Cardiac septum (tissue), 1 donor: ENCODE measurements at places on chromosomes 7 and 10.

GRCh38 chr7:157438121-157439025 lies 101.6 kb downstream of the DNAJB6 start:
- DNase-seq: peak; percentile 35

- DNase-seq: no peak
Observed at GRCh38 chr10:116247691-116248090, 25.3 kb downstream of the GFRA1 start.

DNA sequence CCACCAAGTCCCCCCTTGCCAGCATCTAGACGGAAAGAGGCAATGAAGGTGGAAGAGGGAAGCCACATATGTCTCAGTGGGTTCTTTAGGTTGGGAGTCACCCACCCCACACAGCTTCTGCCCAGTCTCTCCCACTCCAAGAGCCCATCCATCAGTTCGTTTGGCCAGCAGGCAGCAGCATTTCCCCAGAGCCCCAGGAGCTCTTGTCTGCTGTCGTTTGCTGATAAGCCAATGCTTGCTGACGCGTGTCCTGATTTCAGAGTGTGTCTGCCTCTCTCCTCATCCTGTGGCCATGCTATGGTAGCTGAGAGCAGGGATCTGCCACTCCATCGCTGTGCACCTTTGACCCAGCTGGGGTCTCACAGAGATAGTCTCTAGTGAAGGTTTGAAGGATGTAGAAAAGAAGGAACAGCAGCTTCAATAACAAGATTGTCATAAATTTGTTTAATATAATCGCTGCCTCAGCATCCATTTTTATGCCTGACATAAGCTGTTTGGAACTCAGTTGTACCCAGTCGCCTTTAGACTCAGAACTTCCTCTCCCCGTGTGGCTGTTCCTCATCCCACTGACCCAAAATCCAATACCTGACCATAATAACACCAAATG lies 39.4 kb upstream of the GDF10 start:
- no peak for DNase-seq

GRCh38 chr7:30147223-30147622 lies 12.4 kb downstream of the MTURN start:
- no peak for DNase-seq

DNA sequence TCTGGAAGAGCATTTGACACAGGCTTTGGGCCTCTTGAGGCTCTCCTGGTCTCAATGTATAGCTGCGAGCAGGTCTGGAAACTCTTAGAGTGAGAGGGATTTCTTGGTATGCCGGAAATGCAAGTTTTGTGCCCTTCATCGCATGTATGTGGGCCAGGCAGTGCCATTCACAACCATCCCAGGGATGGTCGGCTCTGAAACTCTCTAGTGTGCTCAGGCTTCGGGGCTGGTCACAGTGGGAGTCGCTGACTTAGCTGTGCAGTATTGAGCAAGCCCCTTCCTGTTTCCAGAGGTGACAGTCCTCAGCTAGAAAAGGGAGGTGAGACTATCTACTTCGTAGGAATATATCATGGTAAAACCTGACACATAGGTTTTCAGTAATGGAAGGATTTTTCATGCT lies 2.0 kb upstream of the AOAH start:
- no peak for DNase-seq

DNA sequence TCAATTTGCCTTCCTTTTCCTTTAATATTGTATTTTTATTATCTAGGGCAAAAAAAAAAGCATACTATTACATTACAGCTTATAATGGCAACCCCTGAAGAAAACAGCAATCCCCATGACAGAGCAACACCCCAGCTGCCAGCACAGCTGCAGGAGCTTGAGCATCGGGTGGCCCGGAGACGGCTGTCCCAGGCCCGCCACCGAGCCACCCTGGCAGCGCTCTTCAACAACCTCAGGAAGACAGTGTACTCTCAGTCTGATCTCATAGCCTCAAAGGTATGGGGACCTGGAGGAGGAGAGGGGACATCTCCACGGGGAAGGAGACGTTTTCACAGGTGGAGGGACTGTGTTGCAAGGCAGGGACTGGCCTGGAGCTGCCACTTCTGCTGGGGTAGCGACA lies 6.8 kb downstream of the STRA8 start:
- DNase-seq: no peak

- DNase-seq: no peak
Observed at GRCh38 chr7:76278540-76278939, 23.9 kb upstream of the HSPB1 start.

GRCh38 chr7:88321694-88322093 lies 15.0 kb upstream of the STEAP4 start:
- no peak for DNase-seq

DNA sequence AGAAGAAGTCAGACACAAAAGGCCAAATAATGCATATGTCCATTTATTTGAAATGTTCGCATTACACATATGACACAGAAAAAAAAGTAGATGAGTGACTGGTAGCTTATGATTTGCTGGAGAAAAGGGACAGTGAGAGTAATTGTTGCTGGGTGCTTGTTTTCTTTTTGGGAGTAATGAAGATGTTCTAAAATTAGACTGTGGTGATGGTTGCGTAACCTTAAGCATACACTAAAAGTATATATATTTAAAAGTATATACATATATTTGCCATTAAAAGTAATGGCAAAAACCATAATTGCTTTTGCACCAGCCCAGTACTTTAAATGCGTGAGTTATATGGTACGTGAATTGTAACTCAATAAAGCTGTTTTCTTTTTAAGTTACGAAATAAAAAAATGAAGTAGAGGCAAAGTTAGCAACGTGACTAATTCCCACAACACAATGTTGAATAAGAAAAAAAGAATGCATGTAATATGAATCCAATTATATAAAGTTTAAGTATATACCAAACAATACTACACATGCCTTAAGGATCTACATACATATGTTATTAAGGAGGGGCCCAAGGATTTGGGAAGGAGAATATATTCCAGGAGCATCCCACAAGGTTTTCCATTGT lies 360.4 kb upstream of the CELF2 start:
- DNase-seq: no peak

DNA sequence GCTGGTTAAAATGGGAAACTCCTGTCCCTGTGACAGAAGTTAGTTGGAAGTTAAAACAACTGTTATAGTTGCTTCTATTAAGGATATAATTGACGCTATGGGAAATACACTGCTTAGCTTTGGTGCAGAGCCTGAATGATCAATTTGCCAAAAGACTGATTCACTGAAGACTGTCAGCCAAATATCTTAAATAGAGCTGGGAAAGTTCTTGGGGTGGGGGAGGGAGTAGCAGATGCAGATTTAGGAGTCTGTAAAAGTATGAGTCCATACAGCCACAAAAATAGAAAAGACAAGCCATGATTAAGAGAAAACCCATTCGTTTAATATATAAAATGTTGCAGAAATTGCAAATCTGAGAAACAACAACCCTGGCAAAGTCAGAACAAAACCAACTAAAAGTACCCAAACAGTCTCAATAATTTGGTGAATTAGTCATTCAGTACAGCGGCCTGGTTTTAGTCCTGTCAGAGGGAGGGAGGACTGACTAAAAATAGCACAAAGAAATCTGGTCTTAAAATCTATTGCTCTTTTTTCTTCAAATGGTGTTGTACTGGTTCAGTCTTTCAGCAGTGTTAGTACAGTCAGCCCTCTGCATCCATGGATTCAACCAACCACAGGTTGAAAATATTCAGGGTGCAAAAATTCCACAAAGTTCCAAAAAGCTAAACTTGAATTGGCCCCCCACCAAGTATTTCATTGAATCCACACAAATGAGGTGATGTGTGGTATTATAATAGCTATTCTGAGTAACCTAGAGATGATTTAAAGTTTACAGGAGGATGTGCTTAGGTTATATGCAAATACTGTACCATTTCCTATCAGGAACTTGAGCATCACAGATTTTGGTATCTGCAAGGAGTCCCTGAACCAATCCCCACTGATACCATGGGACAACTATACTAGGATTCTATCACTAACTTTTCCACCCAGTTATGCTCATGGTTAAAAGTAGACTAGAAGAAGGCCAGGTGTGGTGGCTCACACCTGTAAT lies 30.0 kb downstream of the STK17A start:
- DNase-seq: no peak

GRCh38 chr10:110398419-110399105 lies 93.8 kb upstream of the SMNDC1 start:
- DNase-seq: no peak

GRCh38 chr7:149774237-149775175 lies 1.1 kb upstream of the ZNF467 start:
- DNase-seq: no peak

- DNase-seq: peak; percentile 82
Observed at GRCh38 chr7:56033671-56034432, 17.4 kb downstream of the PSPH start.

DNA sequence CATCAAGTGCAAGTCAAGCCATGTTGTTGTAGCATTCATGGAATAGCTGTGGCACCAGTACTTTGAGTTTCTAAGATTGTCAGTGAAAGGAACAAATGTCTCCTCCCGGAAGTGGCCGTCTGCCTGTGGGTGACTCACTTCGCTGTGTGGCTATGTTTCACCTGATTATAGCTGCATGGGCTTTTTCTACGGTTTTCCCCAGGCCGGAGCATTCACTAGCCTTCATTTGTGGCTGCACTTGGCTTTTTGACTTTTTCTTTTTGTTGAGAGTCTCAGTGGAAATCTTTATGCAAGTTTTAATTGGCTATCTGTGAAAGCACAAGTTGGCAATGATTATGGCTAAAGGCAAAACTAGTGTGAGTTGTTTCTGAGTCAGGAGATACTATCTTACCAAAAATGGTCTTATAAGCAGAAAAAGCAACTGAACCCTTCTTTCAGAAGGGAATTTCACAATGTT lies 35.0 kb downstream of the SRI start:
- DNase-seq: no peak

DNA sequence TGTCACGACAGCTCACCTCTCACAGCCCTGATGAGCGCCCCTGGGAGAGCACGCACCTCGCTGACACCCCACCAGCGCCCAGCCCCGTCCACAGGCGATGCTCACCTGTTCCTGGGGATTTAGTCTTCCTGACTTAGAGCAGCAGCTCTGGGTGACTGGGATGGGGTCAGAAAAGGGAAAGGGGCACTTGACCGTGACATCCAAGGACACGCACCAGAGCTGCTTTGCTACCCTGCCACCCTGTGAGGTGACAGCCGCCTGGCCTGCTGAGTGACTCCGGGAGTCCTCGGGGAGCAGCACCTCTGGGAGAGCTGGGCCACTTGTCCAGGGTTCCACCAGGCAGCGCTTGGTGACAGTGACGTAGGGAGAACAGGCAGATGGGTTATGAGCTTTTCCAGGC lies 148.2 kb downstream of the PRKAG2 start:
- no peak for DNase-seq

DNA sequence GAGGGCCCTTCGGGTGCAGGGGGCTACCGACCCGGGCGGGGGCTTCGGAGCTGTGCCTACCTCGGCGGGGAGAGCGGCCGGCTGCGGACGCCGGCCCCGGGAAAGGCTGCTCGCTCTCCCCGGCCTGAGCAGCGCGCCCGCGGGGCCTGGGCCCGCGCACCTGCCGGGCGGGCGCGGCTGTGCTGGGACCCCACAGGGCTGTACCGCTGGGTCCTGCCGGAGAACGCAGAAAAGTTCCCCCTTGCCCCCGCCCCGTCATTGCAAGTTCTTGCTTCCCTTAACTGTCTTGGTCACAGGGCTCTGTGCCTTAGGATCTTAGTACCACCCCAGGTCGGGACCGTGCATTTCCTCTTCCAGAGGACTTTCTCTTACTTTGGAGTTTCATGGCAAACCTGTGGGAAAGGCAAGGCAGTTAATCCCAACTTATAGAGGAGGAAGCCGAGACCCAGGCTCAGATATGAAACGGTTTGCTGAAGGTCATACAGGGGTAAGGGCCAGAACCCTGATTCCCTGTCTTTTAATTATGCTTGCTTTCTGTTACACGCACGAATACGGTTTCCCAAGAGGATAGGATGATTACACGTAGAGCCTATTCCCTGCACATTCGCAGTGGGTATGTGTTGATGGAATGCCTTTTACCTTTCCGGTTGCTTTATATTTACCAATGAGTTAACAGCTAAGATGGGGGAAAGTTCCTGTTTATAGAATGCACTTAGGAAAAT lies 652 bp downstream of the PCGF5 start:
- no peak for DNase-seq

DNA sequence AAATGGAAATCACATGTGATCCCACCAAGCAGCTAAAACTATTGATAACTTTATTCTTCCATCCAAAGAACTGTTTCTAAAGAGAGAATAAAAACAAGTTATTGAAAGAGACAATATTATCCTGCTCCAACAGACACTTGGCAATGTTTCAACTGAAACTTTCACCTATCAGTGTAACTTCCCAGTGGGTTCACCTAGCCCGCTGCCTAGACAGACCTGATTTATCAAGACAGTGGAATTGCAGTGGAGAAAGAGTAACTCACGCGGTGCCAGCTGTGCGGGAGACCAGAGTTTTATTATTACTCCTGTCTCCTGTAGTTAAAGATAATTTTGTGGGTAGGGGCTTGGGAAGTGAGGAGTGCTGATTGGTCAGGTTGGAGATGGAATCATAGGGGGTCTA lies 199.8 kb downstream of the AHR start:
- DNase-seq: no peak

- no peak for DNase-seq
Observed at GRCh38 chr7:21028186-21028585, 241.5 kb upstream of the SP8 start.

DNA sequence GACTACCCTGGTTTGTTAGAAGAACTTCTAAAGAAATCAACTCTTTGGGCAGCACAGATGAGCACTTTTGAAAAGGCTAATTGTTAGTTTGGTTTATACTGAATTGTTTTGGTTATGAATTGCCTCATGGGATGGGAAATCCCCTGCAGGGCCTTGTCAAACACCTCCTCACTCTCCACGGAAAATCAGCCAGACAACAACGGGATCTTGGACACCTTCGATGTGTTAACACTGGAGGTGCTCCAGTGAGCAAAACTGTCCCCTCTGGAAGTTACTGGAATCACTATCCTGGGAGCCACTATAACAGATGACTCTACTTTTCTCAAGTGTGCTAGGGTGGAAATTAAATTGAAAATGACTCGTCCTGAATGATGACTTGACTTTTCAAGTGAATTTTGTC lies 38.7 kb downstream of the CDK6 start:
- DNase-seq: no peak

DNA sequence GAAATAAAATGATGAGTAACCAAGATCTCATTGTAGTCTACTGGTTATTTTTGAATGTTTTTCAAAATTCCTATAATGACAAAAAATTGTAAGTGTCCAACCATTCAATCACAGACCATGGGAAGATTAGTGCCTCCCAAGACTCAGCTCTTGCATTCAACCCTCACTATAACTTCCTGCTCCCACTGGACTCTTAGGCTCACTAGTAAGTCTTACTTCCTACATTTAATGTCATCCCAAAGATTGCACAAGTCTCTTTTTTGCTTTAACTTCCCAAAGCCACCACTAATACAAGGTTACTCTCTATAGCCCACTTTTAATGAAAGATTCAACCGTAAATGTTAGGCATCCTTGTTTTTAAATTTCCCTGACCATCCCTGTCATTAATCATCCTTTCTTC lies 111.9 kb upstream of the NRBF2 start:
- no peak for DNase-seq

- no peak for DNase-seq
Observed at GRCh38 chr7:25294624-25295023, 66.3 kb upstream of the NPVF start.

DNA sequence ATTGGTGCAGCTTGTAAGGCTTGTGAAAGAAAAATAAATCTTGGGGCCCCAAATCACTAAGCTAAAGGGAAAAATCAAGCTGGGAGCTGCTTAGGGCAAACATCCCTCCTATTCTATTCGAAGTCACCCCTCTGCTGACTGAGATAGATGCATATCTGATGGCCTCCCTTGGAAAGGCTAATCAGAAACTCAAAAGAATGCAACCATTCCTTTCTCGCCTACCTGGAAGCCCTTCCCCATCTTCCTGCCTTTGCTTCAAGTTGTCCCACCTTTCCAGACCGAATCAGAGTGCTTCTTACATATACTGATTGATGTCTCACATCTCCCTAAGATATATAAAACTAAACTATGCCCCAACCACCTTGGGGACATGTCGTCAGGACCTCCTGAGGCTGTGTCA lies 240.3 kb downstream of the SKIDA1 start:
- DNase-seq: no peak
